ENCODE measurements at places on chromosomes 16 and 17. TPM values are rescaled to one million over a fixed set of nuclear protein-coding genes. Genes with fewer than 3 reads are reported as not detected.
A peak's percentile ranks its signal among the peaks of the same experiment; 100 is the strongest.

PDILT gene
- total RNA-seq = not detected

WNK4 gene
- total RNA-seq = 0.20 TPM

RPH3AL gene
- 2.8 TPM for total RNA-seq

FGF11 gene
- total RNA-seq = 10.8 TPM

RPRML gene
- total RNA-seq = not detected

PNMT gene
- not detected for total RNA-seq

HS3ST3A1 gene
- 2.5 TPM for total RNA-seq

G6PC1 gene
- total RNA-seq = not detected

SLC16A13 gene
- 28.9 TPM for total RNA-seq

ADORA2B gene
- total RNA-seq = 0.40 TPM

DNA sequence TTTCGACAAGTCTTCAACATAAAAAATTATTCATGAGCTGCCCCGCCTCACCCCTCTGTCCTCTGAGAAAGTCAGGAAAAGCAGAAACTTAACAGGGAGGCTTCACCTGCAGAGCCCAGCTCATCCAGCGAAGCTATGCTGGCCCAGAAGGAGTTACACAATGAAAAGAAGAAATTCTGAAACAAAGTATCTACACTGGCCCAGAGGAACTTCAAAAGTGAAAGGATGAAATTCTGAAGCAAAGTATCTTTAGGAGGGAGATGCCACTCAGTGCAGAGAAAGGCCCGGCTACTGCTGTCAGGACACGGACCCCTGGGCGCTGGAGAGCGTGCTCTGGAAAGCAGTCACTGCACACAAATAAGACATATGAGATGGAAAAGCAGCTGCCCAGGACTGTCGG lies 1.6 kb downstream of the GALNS start:
- peak overlapping the region; percentile 13 for H3K27ac ChIP-seq
- peaks cover 16% of the 10 kb centered on the region for H3K36me3 ChIP-seq
- peak overlapping the region; percentile 53 for H3K4me3 ChIP-seq
- DNase-seq = no peak
- no peaks in the 10 kb centered on the region for H3K27me3 ChIP-seq

- peaks cover 30% of the 10 kb centered on the region for H3K36me3 ChIP-seq
- H3K27me3 ChIP-seq = no peaks in the 10 kb centered on the region
- H3K27ac ChIP-seq = peak overlapping the region; percentile 82
- peak overlapping the region; percentile 74 for H3K4me3 ChIP-seq
- DNase-seq = no peak
- peaks cover 80% of the 10 kb centered on the region for H3K4me1 ChIP-seq
These were observed 40.0 kb downstream of the GRB7 start for GRCh38 chr17:39777534-39778365.

DNA sequence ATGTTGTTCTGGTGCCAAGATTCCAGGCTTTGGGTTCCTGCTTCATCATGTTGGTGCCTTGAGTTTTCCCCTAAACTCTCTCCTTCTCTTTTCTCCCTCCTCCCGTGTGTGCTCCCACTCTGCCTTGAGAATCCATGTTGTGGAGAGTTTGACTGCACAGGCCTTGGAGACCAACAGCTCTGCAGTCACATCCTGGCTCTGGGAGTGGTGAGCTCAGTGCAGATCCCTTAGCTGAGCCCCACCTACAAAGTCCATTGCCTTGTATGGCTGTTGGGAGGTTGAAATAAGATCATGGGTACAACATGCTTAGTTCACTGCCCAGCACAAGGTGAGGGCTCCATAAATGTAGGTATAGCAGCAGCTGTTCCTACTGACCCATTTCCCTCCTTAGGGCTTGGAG lies 85.9 kb downstream of the IRX3 start:
- H3K4me3 ChIP-seq = no peak overlapping the region
- no peaks in the 10 kb centered on the region for H3K36me3 ChIP-seq
- H3K4me1 ChIP-seq = no peaks in the 10 kb centered on the region
- no peak overlapping the region for H3K27ac ChIP-seq

- no peak overlapping the region for H3K4me3 ChIP-seq
- no peak for DNase-seq
- H3K27me3 ChIP-seq = no peaks in the 10 kb centered on the region
- peak overlapping the region; percentile 83 for H3K27ac ChIP-seq
- H3K4me1 ChIP-seq = peaks cover 24% of the 10 kb centered on the region
- H3K36me3 ChIP-seq = peaks cover 45% of the 10 kb centered on the region
These were observed 111.5 kb upstream of the TOB1 start for GRCh38 chr17:50977487-50978159.

DNA sequence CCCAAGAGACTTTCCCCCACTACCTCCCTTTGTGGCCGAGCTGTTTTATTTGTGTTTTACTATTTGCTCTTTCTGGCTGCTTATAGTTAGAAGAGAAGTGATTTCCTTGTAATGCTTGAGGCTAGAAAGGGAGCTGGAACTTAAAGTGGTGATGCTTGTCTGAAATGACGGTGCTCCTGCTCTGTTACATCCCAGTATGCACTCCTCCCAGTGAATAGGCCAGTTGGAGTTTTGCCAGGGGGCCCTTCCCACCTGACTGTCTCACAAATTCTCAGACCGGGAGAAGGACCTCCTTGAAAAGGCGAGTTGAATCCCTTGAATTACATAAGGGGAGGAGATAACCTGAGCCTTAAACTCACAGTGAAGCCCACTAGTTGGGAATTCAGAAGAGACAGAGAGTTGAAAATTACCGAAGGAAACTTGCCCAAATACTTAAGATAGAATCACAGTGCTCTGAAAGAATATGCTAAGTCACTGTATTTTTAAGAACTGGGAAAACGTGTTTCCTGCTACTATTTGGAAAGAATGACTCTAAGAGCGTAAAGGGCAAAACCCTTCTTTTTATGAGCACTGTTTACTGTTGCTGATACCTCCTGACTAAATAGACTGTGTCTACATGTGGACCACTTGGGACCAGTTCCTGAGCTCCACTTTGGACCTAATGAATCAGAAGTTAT lies 84.7 kb upstream of the CLEC3A start:
- H3K36me3 ChIP-seq = no peaks in the 10 kb centered on the region
- DNase-seq = no peak
- no peak overlapping the region for H3K27ac ChIP-seq
- peaks cover 8% of the 10 kb centered on the region for H3K27me3 ChIP-seq
- no peaks in the 10 kb centered on the region for H3K4me1 ChIP-seq

GRCh38 chr16:68194251-68194650 lies 41.7 kb downstream of the ESRP2 start:
- DNase-seq = no peak
- H3K4me1 ChIP-seq = peaks cover 2% of the 10 kb centered on the region
- no peak overlapping the region for H3K27ac ChIP-seq
- H3K36me3 ChIP-seq = peaks cover 37% of the 10 kb centered on the region
- H3K27me3 ChIP-seq = no peaks in the 10 kb centered on the region

GRCh38 chr17:76969598-76970172 lies 101.5 kb downstream of the MGAT5B start:
- DNase-seq = peak; percentile 22
- peak overlapping the region; percentile 9 for H3K4me3 ChIP-seq
- H3K36me3 ChIP-seq = no peaks in the 10 kb centered on the region
- H3K27me3 ChIP-seq = peaks cover 31% of the 10 kb centered on the region

DNA sequence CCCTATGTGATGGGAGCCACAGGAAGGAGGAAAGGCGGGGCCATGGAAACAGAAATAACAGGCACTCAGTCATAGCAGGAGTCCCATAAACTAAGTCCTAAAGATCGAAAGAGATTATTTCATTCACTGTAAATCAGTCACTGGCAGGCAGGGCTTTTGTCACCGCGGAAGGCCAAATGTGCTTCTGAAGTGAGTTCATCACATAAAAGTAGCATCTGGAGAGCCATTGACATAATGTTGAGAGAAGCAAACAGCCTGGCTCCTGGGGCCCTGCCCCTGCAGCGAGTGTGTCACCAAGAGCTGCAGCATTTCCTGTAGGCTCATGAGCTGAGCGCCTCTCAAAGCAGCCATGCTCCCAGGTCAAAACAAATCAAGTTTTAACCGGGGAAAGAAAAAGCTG lies 476.2 kb downstream of the HAPSTR1 start:
- no peaks in the 10 kb centered on the region for H3K36me3 ChIP-seq
- H3K27ac ChIP-seq = no peak overlapping the region
- H3K4me3 ChIP-seq = no peak overlapping the region

DNA sequence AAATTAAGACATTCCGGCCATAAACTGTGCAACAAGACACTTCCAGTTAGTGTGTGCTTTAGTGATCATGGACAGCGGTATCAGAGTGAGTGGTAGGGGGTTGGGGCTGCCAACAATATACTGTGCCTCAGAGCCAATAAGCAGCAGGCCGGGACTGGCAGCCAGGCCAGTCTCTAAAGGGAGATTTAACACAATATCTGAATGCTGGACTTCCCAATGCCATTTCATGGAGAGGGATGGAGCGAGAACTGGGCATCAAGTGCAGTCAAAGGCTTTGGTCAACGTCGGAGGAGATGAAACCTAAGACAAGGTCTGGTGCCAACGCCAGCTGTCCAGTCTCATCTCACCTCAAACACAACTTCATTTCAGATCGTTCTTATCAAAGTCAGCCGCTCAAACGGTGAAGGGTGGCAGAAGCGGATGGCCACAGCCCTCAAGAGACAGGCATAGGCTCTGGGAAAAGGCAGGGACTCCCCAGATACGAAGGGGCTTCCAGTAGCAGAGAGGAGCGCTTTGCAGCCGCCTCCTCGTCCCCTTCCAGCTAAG lies 935 bp downstream of the USP32 start:
- H3K36me3 ChIP-seq = no peaks in the 10 kb centered on the region
- H3K4me1 ChIP-seq = peaks cover 49% of the 10 kb centered on the region
- DNase-seq = peak; percentile 33
- H3K27me3 ChIP-seq = no peaks in the 10 kb centered on the region
- H3K27ac ChIP-seq = peak overlapping the region; percentile 90

DNA sequence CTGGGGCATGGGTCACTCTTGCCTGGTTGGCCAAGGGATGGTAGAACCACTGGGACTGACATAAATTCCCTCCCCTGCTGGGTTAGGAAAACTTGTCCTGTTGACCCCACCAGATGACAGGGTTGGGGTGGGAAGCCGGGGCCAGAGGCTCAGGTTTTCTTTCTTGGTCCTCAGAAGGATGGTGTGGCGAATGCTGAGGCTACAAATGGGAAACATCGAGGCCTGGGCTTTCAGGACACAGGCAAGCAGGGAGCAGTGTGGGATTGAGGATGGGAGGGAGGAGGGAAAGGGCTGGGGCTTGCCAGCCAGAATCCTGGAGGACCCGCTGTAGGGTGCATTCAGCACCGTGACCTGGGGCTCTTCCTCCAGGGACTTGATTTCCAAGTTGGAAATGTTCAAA lies 14.5 kb upstream of the PLEKHG4 start:
- H3K27me3 ChIP-seq = peaks cover 9% of the 10 kb centered on the region
- H3K4me1 ChIP-seq = no peaks in the 10 kb centered on the region
- no peak overlapping the region for H3K27ac ChIP-seq
- DNase-seq = no peak
- H3K4me3 ChIP-seq = no peak overlapping the region

- no peak overlapping the region for H3K4me3 ChIP-seq
- H3K36me3 ChIP-seq = no peaks in the 10 kb centered on the region
- peaks cover 13% of the 10 kb centered on the region for H3K4me1 ChIP-seq
- peaks cover 48% of the 10 kb centered on the region for H3K27me3 ChIP-seq
- DNase-seq = no peak
These were observed 3.2 kb upstream of the C1QTNF1 start for GRCh38 chr17:79020631-79021301.
